ENCODE measurements at places on chromosomes 3 and 15.
A peak's percentile ranks its signal among the peaks of the same experiment; 100 is the strongest.

- no peak for DNase-seq
Measured at GRCh38 chr3:101861212-101861788, 12.0 kb downstream of the NFKBIZ start.

DNA sequence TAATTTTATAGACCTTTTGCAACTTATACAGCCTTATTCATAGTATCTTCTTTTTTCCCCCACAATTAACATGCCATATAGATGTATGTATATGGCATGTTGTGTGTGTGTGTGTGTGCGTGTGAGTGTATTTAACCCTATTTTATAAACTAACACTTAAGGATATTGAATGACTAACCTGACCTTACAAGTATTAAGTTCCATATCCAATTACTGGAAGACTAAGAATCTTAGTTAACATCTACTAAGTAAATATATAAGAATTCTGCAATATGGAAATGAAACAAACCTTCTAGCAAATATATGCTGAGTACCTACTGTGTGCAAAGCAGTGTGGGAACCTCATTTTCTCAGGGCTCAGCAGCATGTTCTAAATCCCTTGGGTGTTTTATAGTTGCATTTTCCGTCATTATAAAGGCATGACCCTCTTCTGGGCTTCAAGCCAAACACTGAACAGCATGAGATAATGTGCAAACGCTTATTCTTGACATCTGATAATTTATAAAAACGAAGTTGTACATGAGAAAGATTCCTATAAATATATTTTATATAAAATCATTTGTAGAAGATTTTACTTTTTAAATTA, 105.5 kb downstream of the NLGN1 start:
- DNase-seq, result peak; percentile 24

DNA sequence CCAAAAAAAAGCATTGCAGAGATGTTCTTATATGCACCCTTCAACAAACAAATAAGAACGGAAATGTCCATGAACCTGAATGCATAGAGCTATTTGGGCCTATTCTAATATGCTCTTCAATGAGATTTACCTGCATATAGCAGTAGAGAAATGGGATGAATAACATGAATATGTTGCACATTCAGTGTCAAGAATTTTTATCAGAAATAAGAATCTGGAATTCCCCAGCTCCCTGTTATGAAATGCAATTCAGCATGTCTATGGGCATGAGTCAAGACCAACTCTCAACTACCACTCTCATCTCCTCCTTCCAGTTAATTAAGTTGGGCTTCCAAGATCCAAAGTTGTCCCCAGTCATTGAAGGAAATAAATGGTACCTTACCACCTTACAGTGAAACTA, 133.7 kb upstream of the ALCAM start:
- no peak for DNase-seq

DNA sequence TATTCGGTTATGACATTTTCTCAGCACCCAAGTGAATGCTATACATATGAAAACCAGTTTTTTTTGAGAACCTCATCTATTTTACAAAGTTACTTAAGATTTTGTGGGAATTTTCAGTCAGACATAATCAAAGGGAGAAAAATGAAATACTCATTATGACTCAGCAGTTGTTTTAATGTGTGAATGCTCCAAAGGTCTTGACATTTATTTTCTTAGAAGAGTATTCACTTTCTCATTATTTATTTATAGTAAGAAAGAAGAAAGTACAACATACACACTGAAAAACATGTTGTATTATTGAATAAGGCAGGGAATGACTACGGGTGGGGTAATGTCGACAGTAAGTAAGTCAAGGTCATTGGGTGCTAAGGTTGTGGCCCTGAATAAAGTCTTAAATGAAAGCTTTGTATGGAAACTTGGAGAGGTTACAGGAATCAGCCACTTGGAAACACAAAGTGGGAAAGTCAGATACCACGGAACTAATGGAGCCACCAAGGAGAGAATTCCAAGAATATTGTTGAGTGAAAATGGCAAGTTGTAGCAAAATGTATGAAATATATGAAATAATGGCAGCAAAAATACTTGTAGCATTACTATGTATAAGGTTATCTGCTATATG, 844.5 kb downstream of the TBL1XR1 start:
- no peak for DNase-seq

GRCh38 chr3:192514754-192515663, 212.3 kb downstream of the FGF12 start:
- no peak for DNase-seq

- DNase-seq, result no peak
Measured at GRCh38 chr3:181694805-181695660, 16.7 kb upstream of the SOX2 start.

GRCh38 chr3:27239951-27240350, 129.2 kb downstream of the NEK10 start:
- DNase-seq, result no peak

- DNase-seq, result no peak
Measured at GRCh38 chr3:86914670-86915069, 76.3 kb downstream of the VGLL3 start.

- no peak for DNase-seq
Measured at GRCh38 chr15:78418686-78419085, 19.3 kb upstream of the IREB2 start.

DNA sequence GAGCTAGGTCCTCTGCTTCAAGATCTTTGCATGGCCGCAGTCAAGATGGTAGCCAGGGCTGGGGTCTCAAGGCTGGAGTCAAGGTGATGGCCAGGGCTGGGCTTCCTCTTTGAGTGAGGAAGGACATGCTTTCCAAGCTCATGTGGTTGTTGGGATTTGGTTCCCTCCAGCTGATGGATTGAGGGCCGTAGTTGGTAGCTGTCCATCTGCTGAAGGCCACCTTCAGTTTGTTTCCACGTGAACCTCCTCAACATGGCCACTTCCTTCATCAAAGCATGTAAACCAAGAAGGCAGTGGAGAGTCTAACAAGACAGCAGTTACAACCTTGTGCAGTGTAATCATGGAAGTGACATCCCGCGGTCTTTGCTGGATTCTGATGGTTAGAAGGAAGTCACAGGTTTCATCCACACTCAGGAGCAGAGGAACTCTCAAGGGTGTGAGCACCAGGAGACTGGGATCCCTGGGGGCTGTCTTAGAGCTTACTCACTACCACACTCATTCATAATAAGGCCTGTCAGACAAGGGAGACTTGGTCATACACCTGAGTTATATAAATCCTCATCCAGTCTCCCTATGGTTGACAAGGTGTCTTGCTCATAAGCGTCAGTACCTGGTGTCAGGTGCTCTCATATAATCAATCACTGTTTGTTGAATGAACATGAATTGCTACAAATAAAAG, 42.1 kb downstream of the ABHD5 start:
- no peak for DNase-seq

DNA sequence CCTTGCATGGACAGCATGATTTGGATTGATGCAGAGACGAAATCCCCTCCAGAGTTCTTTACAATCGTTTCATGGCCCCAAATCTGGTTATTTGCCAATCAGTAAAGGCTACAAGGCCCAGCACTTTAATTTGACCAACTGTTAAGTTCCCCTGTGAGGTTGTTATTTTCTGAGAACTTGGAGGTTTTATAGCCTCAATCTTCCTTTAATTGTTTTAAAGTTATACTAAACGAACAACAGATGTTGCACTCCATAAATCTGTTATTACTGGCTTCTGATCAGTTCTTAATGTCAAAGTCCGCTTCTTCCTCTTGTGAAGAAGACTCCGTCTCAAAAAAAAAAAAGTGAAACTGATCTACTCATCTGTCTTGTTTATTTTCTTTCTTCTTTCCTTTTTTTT, 30.8 kb downstream of the LARP6 start:
- no peak for DNase-seq

GRCh38 chr3:8931342-8931741, 31.9 kb downstream of the RAD18 start:
- DNase-seq, result no peak

GRCh38 chr3:15498431-15499214, 22.9 kb downstream of the COLQ start:
- no peak for DNase-seq

GRCh38 chr3:152120601-152121269, 148.0 kb upstream of the MBNL1 start:
- DNase-seq, result no peak

- no peak for DNase-seq
Measured at GRCh38 chr15:59792359-59792758, 103.2 kb upstream of the BNIP2 start.

DNA sequence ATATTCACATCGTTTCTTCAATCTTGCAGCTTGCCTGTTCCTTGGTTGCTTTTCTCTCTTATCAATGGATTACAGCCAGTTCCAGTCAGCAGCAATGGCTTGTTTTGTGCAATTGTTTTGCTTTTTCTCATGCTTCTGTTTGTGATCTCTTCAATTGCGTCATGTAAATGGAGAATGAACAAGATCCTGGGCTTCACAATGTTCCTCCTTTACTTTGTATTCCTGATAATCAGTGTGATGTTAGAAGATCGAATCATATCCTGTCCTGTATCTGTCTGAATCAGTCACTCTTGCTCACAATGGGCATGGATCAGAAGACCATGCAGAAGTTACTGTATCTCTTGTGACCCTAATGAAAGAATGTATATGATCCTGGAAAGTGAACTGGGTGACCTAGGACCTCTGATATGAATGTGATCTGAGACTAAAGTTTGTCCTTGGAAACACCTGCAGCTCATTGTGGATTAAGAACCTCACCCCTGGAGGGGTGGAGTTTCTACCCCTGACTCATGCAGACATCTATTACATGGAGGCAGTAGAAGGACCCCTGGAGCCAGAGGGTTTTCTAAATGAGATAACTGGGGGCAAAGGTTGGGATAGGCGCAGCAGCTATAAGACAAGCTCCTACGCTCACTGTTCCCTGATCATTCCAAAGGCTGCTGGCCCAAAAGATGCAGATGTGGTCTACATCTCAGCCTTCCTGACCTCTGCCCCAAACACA, 32.2 kb downstream of the SLC24A1 start:
- DNase-seq, result no peak

DNA sequence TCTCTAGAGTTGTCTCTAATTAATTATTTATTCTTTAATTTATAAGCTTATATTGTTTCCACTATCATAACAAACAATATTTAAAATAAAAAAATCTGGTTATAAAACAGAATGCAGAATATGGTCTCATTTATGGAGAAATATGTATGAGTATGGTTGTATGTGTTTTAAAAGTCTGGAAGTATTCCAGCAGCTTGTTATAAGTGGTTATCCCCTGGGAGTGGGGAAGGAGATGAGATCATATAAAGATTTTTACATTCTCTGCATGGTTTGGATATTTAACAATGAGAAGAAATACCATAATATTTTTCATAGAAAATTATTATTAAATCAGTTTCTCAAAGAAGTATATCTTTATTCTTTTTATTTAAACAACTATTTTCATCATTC, 135.4 kb upstream of the MB21D2 start:
- no peak for DNase-seq

DNA sequence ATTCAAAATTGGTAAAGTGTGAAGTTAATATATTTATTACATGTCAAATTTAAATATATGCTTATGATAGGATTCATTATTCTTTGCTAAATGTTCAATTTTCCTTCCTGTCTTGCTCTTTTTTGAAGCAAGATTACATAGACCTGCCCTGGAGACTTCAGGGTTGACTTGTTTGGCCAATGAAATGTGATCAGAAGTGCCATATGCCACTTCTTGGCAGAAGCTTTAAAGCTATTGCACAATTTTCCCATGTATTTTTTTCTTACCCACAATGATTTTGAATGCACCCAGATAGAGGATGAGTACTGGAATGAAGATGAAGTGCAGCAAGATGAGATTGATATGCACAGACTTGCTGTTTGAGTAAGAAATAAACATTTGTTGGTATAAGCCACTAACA, 406.3 kb upstream of the BCHE start:
- no peak for DNase-seq

- no peak for DNase-seq
Measured at GRCh38 chr3:66816090-66816761, 181.9 kb upstream of the KBTBD8 start.

- DNase-seq, result no peak
Measured at GRCh38 chr3:114519415-114519814, 225.6 kb downstream of the TIGIT start.

- no peak for DNase-seq
Measured at GRCh38 chr15:78201281-78202190, 32.8 kb downstream of the ACSBG1 start.

- no peak for DNase-seq
Measured at GRCh38 chr15:75354454-75354853, 7.6 kb downstream of the NEIL1 start.

Measured in brain pericyte (primary cell).